ENCODE measurements at places on chromosomes 4 and X. TPM values are rescaled to one million over a fixed set of nuclear protein-coding genes. Genes with fewer than 3 reads are reported as not detected.
A peak's percentile ranks its signal among the peaks of the same experiment; 100 is the strongest.

- DNase-seq, result no peak
Observed at GRCh38 chr4:163554870-163555465, 60.5 kb downstream of the TMA16 start.

GRCh38 chr4:176469546-176469945, 149.8 kb downstream of the SPCS3 start:
- no peak for DNase-seq

GRCh38 chr4:78962597-78963115, 23.4 kb upstream of the PAQR3 start:
- DNase-seq, result no peak

DNA sequence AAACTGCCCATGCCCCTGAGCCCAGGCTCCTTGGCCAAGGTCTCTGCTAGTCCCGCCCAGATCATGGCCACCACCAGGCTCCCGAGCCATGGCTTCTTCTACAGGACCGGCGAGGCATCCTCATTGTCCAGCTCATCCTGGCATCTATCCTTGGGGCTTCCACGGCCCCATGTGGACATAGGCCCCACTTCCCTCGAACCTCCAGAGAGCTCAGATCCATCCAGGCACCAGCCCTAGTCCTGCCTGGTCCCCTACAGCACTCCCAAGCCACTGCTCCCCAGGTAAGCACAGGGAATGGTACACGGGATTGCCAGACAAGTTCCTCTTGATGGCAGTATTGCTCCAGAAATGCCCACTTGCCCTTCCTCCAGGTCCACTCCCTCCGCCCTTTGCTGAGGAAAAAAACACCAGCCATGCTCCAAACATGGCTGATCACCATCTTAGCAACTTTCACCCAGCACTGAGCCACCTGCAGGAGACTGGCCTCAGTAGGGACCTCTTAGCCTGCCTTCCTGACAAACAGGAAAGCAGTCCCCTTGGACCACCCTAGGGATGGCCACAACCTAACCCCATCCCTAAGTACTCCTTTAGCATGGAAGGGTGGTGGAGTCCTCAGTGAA, 272.1 kb upstream of the AGTR2 start:
- peak; percentile 72 for DNase-seq

GRCh38 chr4:56245547-56246232, 141.6 kb downstream of the AASDH start:
- DNase-seq, result no peak

GRCh38 chr4:52617336-52618020, 41.6 kb downstream of the USP46 start:
- no peak for DNase-seq

GRCh38 chr4:112736718-112737135, 99.8 kb downstream of the LARP7 start:
- DNase-seq, result no peak

The SASH3 gene
- polyA plus RNA-seq, result 3.4 TPM

The KLB gene
- 0.32 TPM for polyA plus RNA-seq

The ZNF630 gene
- polyA plus RNA-seq, result 3.7 TPM
